Esophagus mucosa (tissue), 1 donor: ENCODE measurements at places on chromosomes 7 and 10. TPM values are rescaled to one million over a fixed set of nuclear protein-coding genes. Genes with fewer than 3 reads are reported as not detected.

GRCh38 chr10:73808021-73808815, 3.2 kb downstream of the NDST2 start:
- ATAC-seq: no peak

- peak; percentile 88 for ATAC-seq
Measured at GRCh38 chr7:111041577-111041976, 49.4 kb upstream of the LRRN3 start.

The SPAM1 gene
- not detected for total RNA-seq

The PRLHR gene
- not detected for total RNA-seq

DNA sequence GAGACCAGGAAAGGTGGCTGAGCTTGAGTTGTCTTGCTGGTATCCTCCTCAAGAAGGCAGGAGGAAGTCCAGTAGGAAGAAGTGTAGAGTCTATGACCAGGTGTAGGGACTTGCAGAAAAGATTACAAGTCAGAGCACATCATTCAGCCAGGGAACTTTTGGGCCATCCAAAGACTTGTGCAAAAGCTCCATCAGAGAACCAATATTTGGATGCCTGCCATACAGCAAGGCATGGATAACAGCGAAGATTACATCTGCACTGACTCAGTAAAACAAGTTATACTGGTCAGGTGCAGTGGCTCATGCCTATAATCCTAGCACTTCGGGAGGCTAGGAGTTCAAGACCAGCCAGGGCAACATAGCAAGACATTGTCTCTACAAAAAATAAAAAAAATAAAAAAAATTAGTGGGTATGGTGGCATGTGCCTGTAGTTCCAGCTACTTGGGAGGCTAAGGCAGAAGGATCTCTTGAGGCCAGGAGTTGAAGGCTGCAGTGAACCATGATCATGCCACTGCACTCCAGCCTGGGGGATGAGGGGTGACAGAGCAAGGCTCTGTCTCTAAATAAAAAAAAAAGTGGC, 13.2 kb upstream of the NMT2 start:
- peak; percentile 91 for ATAC-seq

- ATAC-seq: no peak
Measured at GRCh38 chr10:43214956-43215561, 51.8 kb downstream of the RASGEF1A start.
